ENCODE measurements at places on chromosomes 6 and 20.

DNA sequence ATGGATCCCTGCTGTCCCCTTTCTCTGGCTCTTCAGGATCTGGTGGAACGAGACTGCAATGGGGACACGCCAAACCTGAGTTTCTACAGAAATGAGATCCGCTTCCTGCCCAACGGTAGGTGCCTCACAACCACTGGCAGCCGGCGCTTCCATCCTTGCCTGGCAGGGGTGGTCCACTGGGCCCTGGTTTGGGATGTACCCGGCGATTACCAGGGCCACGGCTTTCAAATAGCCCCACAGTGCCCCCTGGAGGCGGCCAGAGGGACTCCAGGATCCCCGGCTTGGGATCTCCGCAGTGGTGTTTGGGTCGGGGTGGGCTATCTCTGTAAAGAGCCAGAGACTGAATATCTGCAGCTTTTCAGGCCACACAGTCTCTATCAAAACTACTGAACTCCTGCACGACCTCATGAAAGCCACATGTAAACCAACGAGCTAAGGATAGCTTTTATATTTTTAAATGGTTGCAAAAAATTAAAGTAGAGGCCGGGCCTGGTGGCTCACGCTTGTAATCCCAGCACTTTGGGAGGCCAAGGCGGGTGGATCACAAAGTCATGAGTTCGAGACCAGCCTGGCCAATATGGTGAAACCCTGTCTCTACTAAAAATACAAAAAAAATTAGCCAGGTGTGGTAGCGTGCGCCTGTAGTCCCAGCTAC lies 3.7 kb downstream of the OGFR start:
- no peak for DNase-seq

DNA sequence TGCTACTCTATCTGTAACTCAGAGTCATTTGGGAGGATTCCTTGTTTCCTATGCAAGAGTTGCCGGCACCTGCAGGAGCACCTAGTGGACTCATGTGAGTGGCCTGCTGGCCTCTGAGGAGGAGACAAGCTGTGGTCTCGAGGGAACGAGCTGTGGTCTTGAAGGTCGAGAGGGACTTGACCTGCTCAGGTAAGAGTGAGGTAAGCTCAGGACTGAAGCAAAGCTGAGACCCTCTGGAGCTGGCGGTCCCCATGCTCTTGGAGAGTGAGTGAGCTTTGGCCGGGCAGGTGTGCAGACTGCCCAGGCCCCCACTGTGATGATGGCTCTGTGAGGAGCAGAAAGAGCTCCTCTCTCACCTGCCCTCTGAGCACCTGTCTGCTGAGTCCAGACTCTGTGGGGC lies 214.3 kb downstream of the MYLK4 start:
- DNase-seq, result no peak

- DNase-seq, result no peak
Observed at GRCh38 chr6:22709803-22710202, 140.4 kb downstream of the HDGFL1 start.

DNA sequence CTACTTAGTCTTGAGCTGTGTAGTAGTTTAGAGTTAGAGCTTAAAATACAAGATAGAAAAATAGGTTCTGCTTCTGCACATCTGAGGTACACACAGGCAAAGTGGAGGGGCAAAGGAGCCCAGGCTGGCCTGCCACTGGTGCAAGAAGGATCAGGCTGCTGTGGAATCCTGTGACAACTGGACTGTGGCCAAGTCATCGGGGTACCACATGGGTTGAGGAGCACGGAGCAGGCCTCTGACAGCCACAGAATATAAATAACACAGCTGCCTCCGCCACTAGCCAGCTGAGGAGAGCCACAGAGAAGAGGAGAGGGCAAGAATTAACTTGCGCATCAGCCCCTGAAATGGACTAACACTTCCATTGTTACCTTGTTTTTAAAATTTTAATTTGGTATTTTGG lies 206.0 kb upstream of the MARCKS start:
- DNase-seq, result no peak

GRCh38 chr20:49323622-49324238 lies 45.9 kb upstream of the ZNFX1 start:
- no peak for DNase-seq

- DNase-seq, result no peak
Observed at GRCh38 chr20:2524709-2525506, 11.5 kb upstream of the TMC2 start.

DNA sequence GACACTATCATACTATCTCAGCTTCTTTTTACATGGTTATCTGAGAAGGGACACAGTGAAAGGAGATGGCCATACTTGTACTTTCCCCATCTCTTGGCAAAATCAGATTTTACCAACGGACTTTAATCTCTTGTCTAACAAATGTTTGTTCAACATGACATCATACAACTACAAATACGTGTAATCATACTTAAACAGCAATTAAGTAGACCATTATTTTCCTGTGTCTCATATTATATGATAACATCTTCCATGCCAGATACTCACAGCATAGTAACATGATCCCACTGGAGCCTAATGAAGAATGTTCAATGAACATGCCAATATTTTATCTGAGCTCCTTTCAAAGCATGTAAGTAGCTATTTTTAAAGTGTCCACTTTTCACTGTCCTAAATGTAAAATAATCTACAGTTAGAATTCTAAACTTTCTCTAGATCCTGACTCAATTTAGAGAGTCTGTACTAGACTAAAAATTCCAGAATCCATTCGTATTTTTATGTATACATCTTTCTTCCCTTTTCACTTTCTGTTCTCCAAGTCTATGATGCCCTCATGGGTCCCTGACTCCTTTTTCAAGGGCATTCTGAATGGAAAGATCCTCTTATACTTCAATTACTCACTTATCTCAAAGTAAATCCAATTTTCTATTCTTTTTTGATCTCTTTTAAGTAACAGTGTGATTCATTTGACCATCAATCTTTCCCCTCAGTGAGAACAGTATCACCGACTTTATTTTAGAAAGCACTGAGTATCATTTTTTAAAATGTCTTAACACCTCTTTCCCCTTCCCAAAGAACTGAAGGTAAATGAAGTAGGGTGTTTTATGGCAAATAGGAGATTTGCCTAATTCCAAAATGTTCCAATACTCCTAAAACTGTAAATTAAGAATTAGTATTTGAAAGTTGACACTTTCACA lies 133.5 kb downstream of the CDK19 start:
- no peak for DNase-seq

DNA sequence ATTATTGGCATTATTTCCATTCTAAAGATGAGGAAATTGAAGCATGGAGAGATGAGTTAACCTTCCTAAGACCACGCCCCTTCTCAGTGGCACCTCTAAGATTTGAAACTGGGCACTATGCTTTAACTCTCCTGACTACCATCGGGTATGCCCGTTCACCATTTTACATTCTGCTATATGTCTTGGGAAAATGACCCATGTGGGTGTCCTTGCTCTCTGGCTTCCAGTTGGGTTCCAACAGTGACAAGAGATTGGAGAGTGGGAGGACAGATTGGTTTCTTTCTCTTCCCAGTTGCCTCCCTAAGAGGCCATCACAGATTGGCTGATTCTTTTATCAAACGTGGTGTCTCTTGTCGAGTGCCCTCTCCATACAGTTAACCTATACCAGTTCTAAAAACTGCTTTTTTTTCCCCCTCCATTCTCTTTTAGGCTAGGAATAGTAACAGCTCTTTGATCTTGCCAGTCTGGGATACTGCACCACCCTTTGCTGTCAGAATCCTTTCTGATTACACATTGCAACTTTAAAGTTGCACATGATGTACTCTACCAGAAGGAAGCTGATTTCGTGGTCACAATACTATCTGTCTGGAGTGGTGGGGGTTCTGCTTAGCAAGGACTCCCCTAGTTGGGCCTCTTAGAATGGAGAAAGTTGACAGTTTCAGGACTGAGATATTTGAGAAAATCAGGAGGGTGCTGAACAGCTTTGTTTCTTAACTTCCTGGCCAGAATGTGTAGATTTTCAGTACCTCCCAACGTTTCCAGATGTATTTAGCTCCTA lies 88.0 kb upstream of the ELOVL5 start:
- no peak for DNase-seq

DNA sequence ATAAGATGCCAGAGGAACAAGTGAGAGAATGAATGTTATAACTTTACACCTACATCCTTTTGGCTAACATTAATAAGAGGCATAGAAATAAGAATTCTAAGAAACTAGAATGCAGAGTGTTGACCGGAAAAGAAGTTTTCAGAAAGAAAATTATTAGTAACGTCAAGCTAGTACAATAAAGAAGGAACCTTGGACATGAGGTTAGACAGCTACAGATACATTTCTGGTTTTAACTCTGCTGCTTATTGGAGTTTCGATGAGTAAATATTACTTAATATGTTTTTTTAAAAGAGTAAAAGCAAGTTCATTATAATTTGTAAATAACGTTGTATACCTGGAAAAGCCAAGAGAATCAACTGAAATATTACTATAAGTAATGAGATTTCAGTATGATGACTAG lies 22.7 kb downstream of the TAB2 start:
- no peak for DNase-seq

GRCh38 chr6:22115559-22115958 lies 181.3 kb downstream of the PRL start:
- DNase-seq, result no peak

DNA sequence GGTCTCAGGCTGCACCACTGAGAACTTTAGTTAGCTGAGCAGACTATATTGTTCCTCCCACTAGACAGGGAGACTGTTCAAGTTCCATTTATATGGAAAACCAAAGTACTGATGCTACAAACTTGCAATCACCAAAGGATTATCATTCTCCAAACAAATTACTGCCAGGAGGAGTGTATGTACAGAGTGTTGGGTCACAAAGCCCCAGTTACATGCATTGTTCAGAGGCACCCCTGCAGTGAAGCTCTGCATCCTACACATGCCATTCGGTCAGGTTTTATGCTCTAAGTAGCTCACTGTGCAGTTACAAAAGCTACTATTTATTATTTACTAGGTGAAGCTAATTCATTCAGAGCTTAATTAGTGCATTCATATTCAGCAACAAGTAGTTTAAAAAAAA lies 75.8 kb downstream of the SMLR1 start:
- no peak for DNase-seq
